ENCODE measurements at places on chromosomes 2 and 18.

- no peak overlapping the region for H3K27ac ChIP-seq
- no peaks in the 10 kb centered on the region for H3K36me3 ChIP-seq
- no peak overlapping the region for H3K4me3 ChIP-seq
- no peak for DNase-seq
- no peaks in the 10 kb centered on the region for H3K27me3 ChIP-seq
These were observed 467.9 kb downstream of the MBD2 start for GRCh38 chr18:53756610-53756972.

DNA sequence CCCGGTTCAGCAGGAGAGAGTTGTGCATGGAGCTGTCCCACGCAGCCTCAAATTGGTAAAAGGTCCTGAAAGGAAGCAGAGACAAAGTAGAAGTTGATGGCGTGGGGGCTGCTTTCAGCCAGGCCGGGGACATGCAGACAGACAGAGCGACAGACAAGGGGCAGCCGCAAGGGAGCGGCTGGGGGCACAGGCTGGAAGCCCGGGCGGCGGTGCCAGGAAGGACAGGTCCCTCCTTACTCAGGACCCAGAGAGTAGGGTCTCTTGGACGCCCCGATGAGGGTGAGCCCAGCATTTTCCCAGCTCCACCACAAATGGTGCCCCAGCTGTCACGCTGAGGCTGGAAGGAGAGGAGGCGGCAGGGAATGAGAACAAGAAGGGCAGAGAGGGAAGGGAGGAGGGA is 35.2 kb downstream of the AQP12A start:
- no peak overlapping the region for H3K4me3 ChIP-seq
- H3K36me3 ChIP-seq: no peaks in the 10 kb centered on the region
- no peaks in the 10 kb centered on the region for H3K27me3 ChIP-seq
- H3K4me1 ChIP-seq: no peaks in the 10 kb centered on the region
- no peak for DNase-seq

DNA sequence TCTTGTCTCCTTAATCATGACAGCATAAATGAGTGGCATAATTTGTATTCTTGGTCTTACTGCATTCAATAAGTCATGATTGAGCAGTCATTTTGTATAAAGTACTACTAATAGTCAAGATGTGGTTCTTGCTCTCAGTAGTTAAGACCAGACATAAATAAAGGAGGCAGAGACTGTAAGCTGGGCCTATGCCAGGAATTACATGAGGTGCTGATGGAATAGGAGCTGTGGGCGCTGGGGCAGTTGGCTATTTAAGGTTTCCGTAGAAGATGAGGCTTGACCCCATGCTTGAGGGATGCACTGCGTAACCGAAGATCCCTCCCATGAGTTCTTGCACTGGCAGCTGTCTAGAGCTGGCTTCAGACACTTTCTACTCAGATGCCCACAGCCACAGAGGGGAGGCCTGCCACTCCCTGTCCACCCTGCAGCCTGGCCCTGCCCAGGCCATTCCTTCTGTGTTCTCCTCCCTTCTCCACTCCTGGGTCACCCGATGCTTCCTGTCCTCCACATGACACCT is 150.9 kb upstream of the REV1 start:
- H3K36me3 ChIP-seq: no peaks in the 10 kb centered on the region
- H3K27ac ChIP-seq: no peak overlapping the region
- no peaks in the 10 kb centered on the region for H3K27me3 ChIP-seq
- H3K4me3 ChIP-seq: no peak overlapping the region
- no peaks in the 10 kb centered on the region for H3K4me1 ChIP-seq
- no peak for DNase-seq

DNA sequence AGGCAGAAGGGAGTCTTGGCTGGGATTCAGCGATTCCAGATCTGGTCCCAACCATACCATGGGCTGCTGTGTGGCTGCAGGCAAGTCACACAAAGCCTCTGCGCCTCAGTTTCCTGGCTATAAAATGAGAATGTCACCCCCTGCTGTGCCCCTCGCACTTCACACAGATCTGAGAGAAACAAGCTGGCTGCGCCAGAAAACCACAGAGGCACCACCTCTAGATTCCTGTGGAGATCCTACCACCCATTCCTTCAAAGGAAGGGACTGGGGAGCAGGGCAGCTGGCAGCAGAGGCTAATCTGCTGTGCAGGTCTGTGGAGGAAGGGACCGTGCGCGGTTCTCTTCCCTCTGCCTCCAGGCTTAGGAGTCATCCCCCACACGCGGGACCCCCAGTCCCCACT is 19.8 kb downstream of the NEURL3 start:
- no peak for DNase-seq
- H3K4me3 ChIP-seq: no peak overlapping the region
- no peaks in the 10 kb centered on the region for H3K4me1 ChIP-seq
- H3K27ac ChIP-seq: no peak overlapping the region
- H3K36me3 ChIP-seq: no peaks in the 10 kb centered on the region
- H3K27me3 ChIP-seq: no peaks in the 10 kb centered on the region

- no peak overlapping the region for H3K4me3 ChIP-seq
- no peaks in the 10 kb centered on the region for H3K36me3 ChIP-seq
- DNase-seq: no peak
- no peaks in the 10 kb centered on the region for H3K27me3 ChIP-seq
- no peaks in the 10 kb centered on the region for H3K4me1 ChIP-seq
These were observed 9.1 kb upstream of the MYO5B start for GRCh38 chr18:50203801-50204604.

DNA sequence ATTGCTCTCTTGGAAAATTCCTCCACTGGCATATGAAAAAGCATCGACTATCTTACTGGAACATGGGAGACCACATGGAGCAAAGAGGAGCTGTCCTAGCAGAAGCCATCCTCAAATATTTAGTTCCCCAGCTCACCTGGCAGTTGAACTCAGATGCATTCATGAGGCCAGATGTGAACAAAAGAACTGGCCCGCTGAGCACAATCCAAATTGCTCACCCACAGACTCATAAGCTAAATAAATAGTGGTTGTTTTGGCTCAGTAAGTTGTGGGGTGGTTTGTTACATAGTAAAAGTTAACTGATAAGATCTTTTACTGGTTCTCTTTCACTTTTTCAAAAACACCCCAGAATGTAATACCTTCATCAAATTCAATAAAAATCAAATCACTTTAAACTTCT is 108.6 kb upstream of the CWC22 start:
- H3K27me3 ChIP-seq: no peaks in the 10 kb centered on the region
- no peak for DNase-seq
- no peak overlapping the region for H3K27ac ChIP-seq
- no peaks in the 10 kb centered on the region for H3K4me1 ChIP-seq
- H3K4me3 ChIP-seq: no peak overlapping the region
